Smooth muscle cell of bladder (primary cell): ENCODE measurements at places on chromosomes 5 and 9. TPM values are rescaled to one million over a fixed set of nuclear protein-coding genes. Genes with fewer than 3 reads are reported as not detected.

CHSY3 gene
- 7.7 and 14.1 TPM in 2 replicates for total RNA-seq

DNAJA1 gene
- total RNA-seq = 77.8 and 93.8 TPM in 2 replicates

EIF4EBP3 gene
- 0.85 and 1.7 TPM in 2 replicates for total RNA-seq

FCN2 gene
- not detected in 2 replicates for total RNA-seq

IL13 gene
- not detected in 2 replicates for total RNA-seq

PCA3 gene
- total RNA-seq = not detected in 2 replicates

FOXI1 gene
- total RNA-seq = not detected in 2 replicates

ACSL6 gene
- total RNA-seq = under 0.01 and 0.09 TPM in 2 replicates

BHMT2 gene
- 3.4 and 6.6 TPM in 2 replicates for total RNA-seq

C5orf63 gene
- total RNA-seq = 1.3 and 3.7 TPM in 2 replicates

MEF2C gene
- 4.7 and 11.2 TPM in 2 replicates for total RNA-seq

MZB1 gene
- total RNA-seq = 0.14 and 0.18 TPM in 2 replicates

RPS23 gene
- 4,995 and 5,434 TPM in 2 replicates for total RNA-seq

G3BP1 gene
- total RNA-seq = 96.7 and 155 TPM in 2 replicates

UNC5A gene
- under 0.01 TPM in 1 of 2 replicates, not detected in the other for total RNA-seq

ARSI gene
- total RNA-seq = 22.2 and 26.8 TPM in 2 replicates

ANKRD31 gene
- total RNA-seq = 0.09 and 0.14 TPM in 2 replicates

RAB3C gene
- under 0.01 TPM in 1 of 2 replicates, not detected in the other for total RNA-seq

NOXA1 gene
- 0.46 and 0.57 TPM in 2 replicates for total RNA-seq

RNF180 gene
- total RNA-seq = 0.71 and 0.74 TPM in 2 replicates

AGXT2 gene
- total RNA-seq = not detected in 2 replicates

IFNA21 gene
- not detected in 2 replicates for total RNA-seq

PCDHGC4 gene
- total RNA-seq = 1.7 TPM in 2 replicates

CENPH gene
- total RNA-seq = 3.8 and 7.3 TPM in 2 replicates

PCSK5 gene
- 5.7 and 12.5 TPM in 2 replicates for total RNA-seq

KCNV2 gene
- not detected in 2 replicates for total RNA-seq

ADGRD2 gene
- total RNA-seq = not detected in 2 replicates

SLC6A18 gene
- not detected in 2 replicates for total RNA-seq

MYMK gene
- total RNA-seq = not detected in 2 replicates

ANXA1 gene
- total RNA-seq = 570 and 629 TPM in 2 replicates

LCN10 gene
- total RNA-seq = not detected in 2 replicates

BNC2 gene
- total RNA-seq = 27.5 and 27.6 TPM in 2 replicates
